CD4-positive, alpha-beta T cell treated with Interleukin-15 for 1 hour (primary cell): ENCODE measurements at places on chromosomes 7 and 10.
A peak's percentile ranks its signal among the peaks of the same experiment; 100 is the strongest.

DNA sequence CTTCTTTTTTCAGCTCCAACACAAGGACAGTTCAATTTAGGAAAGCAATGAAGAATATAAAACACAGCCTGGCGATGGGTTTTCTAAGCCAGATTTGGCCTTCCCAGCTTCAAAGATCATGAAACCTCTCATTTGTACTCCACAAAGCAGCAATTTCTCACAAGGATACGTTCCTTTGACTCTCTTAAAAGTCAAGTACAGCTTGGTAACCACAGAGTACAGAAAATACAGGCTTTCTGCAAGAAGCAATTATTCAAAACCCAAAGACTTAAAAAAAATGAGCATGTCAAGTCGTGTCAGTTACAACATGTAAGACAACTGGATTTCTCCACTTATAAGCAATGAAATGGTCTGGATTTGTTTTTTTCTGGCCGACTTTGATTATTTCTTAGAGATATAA lies 321.4 kb downstream of the FGFR2 start:
- no peak for DNase-seq

DNA sequence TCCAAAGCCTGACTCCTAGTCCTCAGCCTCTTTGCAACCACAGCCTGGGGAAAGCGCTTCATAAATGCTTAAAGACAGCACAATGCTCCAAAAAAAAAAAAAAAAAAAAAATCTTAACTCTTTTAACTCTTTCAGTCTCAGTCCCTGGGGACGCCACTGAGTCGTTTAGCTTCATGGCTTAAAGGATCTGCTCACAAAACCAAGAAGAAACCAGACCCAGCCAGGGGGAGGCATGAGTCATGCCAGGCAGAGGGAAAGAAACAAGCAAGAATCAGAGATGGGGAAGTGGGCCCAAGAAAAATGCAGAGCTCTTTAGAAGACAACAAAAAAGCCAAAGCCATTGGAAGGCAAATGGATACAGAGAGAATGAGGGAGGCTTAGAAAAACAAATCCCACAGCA lies 32.5 kb upstream of the DOCK1 start:
- DNase-seq: no peak

DNA sequence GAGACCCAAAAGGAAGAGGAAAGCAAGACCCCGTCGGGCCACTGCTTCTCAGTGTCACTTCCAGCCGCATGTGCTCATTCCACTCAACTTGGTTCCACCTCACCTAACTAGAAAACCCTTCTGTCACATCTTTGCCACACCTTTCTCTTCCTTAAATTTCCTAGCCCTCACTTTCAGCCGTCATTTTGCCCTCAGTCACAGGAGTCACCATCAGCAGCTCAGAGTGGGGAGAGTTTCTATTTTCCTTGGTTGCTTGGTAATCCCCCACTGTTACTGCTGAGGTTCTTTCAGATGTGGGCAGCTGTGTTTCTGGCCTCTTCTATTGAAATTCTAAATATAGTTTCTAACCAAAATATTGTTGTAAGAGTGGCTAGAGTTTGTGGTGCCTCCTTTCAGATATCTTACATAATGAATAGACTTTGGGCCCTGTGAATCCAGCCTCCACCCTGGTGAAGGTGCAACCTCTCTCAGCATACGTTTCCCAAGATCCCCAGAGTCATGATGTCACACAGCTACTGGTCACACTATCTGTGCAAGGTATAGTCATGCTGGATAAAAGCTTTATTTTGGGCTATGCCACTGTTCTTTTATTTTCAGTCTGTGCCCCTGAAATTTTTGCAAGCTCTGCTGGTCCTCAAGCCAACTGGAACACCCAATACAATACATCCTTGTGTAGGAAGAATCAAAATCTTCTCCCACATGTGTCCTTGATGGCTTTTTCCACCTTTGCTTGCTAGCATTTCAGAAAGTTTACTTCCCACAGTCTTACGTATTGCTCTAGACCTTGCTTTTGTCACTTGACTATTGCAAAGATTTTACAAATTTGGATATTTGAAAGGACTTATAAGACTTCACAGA lies 9.2 kb downstream of the AGBL3 start:
- peak; percentile 37 for DNase-seq

- no peak for DNase-seq
Observed at GRCh38 chr7:18016547-18017444, 10.8 kb downstream of the PRPS1L1 start.

GRCh38 chr10:72846238-72846637 lies 47.3 kb upstream of the OIT3 start:
- no peak for DNase-seq

- DNase-seq: no peak
Observed at GRCh38 chr7:143048827-143049226, 3.3 kb upstream of the OR6V1 start.

DNA sequence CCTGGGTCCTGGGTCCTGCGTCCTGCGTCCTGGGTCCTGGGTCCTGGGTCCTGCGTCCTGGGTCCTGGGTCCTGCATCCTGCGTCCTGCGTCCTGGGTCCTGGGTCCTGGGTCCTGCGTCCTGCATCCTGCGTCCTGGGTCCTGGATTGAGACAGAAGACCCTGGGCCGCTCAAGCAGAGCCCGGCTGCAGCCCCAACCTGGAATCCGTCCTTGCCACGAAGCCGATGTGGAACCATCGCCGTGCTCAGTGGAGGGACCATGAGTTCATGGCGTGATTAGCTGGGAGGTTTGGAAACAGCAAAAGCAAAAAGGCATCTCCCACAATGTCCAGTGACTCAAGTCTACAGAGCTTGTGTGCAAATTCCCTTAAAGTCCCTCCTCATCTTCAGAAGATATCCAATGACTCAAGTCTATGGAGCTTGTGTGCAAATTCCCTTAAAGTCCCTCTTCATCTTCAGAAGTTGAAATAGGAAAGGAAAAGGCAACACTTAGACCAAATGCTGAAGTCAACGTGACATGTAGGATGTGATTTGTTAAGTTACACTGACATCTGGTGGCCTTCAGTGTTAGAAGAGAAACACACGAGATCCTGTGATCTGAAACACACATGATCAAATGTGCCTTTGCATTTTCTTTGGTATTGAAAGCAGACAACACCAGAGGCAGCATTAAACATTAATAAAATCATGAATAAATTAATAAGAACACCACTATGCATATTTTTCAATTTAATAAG lies 179.9 kb downstream of the PTPRN2 start:
- no peak for DNase-seq

GRCh38 chr10:62597226-62597625 lies 207.3 kb upstream of the ADO start:
- DNase-seq: no peak

DNA sequence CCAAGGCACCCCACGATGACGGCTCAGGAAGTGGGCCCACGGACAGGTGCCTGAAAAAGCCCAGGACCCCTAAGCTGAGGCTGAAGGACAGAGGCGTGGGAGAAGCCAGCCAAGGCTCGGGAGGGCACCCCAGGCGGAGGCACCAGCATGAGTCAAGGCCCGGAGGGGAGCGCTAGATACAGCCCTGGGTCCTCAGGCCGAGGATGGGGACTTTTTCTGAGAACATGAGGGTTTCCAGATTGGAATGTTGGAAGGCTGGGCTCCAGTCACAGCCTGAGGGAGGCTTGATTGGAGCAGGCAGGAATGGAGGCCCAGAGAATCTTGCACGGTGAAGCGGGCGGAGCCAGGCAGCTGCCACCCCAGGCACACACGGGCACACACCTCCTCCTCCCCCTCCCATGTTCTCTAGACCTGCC lies 19.0 kb upstream of the ELFN1 start:
- no peak for DNase-seq

DNA sequence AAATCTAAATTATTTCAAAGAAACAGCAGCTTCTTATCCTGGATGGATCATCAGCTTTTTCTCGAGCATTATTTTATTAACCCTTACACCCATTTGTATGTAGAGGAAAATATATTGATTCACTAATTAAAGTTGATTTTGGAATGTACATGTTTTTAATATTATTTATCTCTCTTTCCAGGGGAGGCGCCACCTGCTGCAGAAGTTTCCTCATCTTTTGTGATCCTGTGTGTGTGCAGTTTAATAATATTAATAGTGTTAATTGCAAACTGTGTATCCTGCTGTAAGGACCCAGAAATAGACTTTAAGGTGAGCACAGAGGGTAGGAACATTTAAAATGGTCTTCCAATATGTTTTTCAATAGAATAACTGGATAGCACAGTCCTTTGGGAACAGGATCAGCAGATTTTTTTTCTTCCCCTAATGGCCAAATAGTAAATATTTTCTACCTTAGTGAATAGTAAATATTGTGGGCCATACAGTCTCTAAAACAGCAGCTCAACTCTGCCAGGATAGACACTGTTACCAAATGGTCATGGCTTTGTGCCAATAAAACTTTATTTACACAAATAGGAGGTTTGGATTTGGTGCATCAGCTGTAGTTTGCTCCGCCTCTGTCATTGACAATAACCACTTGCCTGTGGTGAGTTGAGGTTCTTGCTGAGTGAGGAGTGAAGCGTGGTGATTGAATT lies 30.6 kb downstream of the LMTK2 start:
- DNase-seq: no peak

DNA sequence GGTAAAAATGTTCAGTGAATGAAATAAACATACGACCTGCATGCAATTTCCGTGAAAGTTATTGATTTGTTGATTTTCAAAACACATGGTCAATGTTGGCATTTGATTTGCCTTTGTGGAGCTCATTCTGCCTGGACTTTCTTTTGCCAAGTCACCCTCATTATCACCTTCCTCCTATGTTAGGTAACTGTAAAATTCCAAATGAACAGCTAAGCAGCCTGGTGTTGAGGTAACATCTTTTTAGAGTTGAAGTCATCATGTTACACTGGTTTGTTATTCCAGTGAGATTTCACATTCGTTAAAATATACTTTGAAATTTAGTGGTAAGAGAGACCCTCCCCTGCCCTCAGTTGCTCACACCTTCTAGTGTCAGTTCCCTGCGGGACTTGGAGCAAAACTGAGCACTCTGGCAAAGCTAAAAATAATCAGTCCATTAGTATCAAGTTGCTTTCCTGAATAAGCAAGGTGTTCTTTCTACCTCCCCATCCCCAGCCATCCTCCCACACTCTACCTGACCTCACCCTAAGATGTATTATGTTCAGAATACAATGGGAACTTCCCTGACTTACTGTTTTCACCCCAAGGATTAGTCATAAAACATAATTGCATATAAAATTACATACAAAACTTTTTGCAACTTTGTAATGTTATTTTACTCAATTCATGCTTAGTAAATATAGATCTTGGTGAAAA lies 283.3 kb upstream of the SEMA3A start:
- no peak for DNase-seq

DNA sequence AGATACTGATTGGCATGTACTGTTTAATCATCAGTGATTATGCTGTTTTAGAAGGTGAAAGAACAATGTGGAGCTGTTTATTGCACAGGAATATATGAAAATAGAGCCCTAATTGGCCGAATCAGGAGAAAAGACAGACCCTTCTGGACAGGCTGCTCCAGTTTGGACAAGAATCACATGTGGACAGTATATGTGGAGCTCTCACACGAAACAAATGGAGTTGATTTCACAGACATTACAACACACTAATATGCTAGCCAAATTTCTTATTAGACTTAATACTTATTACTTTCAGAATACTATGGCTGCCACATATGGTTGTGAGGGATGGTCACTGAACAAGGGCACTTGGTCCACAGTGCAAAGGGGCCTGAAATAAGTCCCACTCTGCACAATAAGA lies 15.5 kb downstream of the TWIST1 start:
- no peak for DNase-seq

GRCh38 chr7:34133356-34133982 lies 228.1 kb downstream of the BMPER start:
- no peak for DNase-seq

DNA sequence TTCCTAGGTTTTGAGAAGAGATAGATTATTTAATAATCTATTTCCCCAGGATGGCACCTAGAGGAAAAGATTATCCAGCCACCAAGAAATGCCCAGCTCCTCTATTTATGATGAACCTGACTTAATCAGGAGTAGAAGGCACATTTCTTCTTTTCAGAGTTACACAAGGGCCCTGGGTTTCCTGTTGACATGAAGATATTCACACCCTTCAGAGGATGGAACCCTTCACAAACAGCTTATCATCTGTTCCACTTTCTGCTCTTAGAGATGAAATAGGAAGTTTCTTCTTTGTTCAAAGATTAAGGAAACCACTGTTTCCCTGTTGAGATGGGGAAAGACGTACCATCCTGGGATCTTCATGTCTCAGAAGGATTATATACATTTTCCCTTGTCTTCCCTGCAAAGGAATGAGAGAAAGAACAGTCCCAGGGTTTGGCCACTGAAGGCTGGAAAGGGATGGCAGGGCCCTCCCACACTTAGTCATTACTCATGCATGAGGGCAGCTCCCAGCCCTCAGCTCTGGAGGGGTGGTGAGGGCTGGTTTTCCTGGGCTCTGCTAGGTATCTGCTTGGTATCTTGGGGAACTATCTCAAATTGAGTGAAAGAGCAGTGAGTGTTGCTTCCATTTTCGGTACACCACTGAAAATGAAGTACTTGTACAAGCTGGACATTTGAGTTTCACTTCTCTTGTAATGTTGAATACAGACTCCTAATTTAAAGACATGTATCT lies 64.0 kb downstream of the MTPAP start:
- DNase-seq: no peak

DNA sequence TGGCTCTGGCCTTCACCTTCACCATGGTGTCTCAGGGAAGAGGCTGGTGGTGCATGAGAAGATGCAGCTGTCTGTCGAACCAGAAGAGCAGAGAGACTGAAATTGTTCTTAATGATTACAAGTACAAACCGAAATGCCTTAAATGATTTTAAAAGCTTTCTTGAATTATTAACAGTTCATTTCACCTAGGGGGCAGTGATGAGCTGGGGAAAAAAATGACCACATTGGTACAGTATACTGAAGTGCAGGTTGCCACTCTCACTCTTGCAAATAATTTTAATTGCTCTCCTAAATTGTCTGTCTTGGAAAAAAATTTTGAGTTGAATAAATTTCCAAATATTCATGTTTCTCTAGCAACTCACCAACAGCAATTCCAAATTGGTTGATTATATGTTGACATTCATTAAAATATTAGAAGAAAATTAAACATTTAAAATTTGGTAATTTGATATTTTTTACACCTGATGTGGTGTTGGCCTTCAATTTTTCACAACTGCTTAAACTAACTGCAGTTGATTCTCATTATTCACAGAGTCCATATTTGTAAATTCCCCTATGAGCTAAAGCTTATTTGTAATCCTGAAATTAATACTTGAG lies 692.6 kb downstream of the ZWINT start:
- DNase-seq: no peak

DNA sequence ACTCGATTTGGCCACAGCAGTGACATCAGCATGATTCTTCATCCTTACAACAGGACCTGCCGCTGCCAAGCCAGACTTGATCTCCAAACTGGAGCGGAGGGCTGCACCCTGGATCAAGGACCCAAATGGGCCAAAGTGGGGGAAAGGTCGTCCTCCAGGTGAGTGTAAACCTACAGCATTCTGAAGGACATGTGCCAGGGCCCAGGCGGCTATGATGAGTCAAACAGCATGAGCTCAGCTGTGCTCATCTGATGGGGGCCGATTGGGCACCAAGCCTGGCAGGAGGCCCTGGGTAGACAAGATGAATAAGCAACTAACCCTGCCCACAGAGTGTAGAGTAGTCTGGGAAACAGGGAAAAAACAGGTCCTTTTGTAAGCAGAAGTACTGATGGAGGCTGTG lies 14.4 kb upstream of the ATP6V0E2 start:
- no peak for DNase-seq
